Esophagus squamous epithelium (tissue), 5 donors: ENCODE measurements at places on chromosomes 16 and 17.

GRCh38 chr17:2688351-2689342 is 22.9 kb downstream of the CLUH start:
- no peak for DNase-seq

GRCh38 chr16:10881479-10882030 is 4.6 kb downstream of the CIITA start:
- no peak for DNase-seq

GRCh38 chr17:79664930-79665737 is 54.3 kb upstream of the RBFOX3 start:
- no peak for DNase-seq

GRCh38 chr17:62808576-62808970 is 459 bp upstream of the MARCHF10 start:
- DNase-seq: no peak

- no peak for DNase-seq
Observed at GRCh38 chr17:48491527-48492273, 39.1 kb downstream of the HOXB1 start.

DNA sequence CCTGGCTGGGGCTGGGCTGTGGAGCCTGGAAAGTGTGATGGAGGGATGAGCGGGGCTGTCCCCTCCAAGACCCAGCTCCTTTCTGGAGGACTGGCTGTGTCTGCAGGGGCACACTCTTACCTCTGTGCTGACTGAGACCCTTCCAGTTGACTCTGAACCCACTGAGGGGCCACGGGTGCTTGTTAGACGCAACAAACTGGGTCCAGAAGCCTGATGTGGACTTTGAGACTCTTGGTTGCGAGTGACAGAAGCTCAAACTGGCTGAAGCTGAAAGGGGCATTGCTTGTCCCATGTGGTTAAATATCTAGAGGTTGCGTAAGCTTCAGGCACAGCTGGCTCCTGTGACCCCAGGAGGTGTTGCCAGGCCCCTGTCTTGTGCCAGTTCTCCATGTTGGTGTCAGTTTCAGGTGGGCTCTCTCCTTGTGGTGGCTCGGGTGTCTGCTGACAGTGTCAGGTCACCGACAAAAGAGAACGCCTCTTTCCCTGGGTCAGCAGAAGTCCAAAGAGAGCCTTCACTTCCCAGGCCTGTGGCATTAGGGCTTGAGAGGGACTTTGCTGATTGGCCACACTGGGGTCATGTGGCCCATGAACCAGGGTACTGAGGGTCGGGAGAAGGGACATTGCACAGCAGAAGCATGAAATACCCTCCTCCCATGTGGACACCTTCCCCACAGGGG is 16.7 kb downstream of the ADCY7 start:
- no peak for DNase-seq

GRCh38 chr16:25487888-25488287 is 203.9 kb upstream of the HS3ST4 start:
- no peak for DNase-seq

- no peak for DNase-seq
Observed at GRCh38 chr16:89956505-89957215, 8.1 kb downstream of the DEF8 start.

GRCh38 chr17:57682701-57683100 is 62.4 kb downstream of the CCDC182 start:
- DNase-seq: no peak

GRCh38 chr16:23514381-23515152 is 4.3 kb upstream of the GGA2 start:
- no peak for DNase-seq

DNA sequence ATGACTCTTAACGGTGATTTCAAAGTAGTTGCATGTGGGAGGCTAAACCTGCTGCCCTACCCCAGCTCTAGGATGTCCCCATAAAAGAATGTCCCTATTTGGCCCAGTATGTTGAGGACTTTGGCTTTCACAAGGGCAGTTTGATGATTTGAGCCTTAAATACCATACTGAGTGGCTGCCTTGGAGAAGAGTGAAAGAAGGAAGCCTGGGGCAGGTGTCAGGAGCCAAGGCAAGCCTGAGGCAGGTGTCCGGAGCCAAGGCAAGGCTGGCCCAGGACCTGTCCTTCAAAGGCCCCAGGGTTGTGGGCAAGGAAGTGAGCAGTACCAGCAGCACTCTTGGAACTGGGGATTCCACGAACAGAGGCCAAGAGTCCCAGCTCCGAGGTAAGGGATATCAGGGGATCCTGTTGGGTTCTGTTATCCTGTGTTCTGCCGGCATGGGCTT is 18.6 kb downstream of the ST6GALNAC2 start:
- no peak for DNase-seq

- DNase-seq: no peak
Observed at GRCh38 chr16:6558661-6559060, 774.0 kb upstream of the RBFOX1 start.

DNA sequence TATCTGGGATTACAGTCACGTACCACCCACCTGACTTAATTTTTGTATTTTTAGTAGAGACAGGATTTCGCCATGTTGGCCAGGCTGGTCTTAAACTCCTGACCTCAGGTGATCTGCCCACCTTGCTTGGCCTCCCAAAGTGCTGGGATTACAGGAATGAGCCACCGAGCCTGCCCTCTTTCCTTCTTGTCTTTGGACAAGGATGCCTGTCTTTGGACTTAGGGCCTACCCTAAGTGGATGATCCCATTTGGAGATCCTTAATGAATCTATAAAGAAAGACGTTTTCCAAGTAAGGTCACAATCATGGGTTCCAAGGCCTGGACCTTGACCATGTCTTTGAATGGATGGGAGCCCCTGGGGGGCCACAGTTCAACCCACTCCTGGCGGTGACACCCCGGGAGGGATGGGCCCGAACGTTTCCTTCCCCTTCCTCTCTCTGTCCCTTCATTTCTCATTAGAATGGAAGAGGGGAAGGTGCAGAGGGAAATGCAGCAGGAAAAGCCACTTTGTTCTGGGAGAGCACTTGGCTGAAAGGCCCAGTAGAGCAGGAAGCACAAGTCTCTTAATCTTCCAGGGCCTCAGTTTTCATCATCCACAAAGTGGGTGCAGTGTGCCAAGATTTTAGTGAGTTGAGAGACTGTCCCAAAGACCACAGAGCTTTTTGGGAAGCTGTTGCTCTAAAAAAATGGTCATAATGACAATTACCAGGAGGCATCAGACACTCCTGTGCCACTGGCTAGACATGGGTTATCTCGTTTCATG is 353.3 kb downstream of the SEC14L1 start:
- no peak for DNase-seq

DNA sequence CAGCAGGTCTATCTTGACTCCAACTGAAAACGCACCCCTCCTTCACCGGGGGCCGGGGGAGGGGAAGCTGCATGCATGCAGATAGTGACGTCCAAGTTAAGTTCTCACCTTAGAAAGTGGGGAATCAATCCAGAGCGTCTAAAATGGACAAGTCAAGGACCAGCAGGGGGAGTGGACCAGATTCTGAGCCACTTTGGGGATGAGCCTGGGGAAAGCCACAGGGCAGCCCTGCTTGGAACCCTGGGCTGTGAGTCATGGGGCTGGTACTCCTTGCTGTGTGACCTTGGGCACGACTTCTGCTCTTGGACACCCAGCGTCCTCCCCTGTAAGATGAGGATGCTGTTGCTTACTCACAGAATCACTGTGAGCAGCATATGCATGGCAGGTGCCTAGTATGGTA is 9.1 kb downstream of the TNFRSF13B start:
- DNase-seq: no peak

- DNase-seq: no peak
Observed at GRCh38 chr16:50644729-50645128, 36.4 kb downstream of the SNX20 start.

- DNase-seq: no peak
Observed at GRCh38 chr17:57856792-57857620, 7.2 kb upstream of the MRPS23 start.

DNA sequence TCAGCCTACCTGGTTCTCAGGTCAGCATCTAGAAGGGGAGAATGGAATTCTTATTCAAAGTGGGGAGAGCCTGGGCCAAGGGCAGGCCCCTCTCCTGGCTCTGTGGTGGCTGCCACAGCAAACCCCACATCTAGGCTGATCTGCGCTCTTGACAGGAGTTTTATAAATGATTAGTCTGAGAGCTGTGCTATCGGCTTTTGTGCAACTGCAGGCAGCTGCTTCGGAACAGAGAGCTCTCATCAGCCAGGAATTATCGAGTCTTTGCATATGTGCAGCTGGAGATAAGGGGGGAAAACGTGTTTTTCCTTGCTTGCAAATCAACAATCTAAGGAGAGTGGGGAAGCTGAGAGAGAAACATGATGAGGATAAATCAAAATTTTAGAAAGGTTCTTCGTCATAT is 91.7 kb downstream of the HS3ST3A1 start:
- DNase-seq: no peak

- no peak for DNase-seq
Observed at GRCh38 chr16:2824626-2825025, 5.5 kb upstream of the ZG16B start.

DNA sequence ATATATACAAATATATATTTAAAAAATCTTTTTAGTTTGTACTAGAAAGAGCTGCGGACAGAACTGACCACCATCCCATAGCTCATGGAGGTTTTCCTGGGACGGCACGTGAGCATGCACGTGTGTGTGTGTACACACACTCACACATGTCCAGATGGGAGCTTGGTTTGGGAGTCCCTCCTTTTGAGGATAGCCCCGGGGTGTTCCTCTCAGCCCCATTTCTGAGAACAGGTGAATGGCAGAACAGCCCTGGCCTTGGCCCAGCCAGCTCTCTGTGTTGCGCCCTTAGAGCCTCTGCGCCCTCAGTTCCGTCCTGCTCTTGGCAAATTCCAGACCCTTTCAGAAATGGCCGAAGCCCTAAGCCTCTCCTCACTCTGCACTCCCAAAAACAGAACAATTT is 70.1 kb downstream of the AMFR start:
- DNase-seq: no peak

DNA sequence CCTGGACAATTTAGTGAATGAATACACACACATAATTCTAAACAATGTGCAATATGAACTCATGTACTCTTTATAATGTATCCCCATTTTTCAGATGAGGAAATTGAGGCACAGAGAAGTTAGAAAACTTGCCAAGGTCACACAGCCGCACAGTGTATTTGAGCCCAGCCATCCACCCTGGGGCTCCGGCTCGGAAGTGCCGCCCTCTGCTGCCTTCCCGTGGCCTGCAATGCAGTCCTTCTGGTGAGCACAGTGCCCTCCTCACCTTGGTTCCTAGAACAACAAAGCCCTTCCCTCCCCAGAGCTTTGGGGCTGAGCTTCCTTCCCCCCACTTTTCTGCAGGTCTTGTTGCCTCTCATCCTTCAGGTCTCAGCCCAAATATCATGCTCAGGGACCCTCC is 63.7 kb downstream of the C16orf78 start:
- no peak for DNase-seq

- DNase-seq: no peak
Observed at GRCh38 chr17:61149862-61150362, 249.7 kb upstream of the TBX2 start.

GRCh38 chr17:75115555-75115954 is 5.8 kb downstream of the ARMC7 start:
- DNase-seq: no peak

GRCh38 chr16:30004424-30004776 is 6.4 kb downstream of the DOC2A start:
- DNase-seq: no peak

- DNase-seq: no peak
Observed at GRCh38 chr16:69363281-69363717, 11.7 kb upstream of the TMED6 start.

DNA sequence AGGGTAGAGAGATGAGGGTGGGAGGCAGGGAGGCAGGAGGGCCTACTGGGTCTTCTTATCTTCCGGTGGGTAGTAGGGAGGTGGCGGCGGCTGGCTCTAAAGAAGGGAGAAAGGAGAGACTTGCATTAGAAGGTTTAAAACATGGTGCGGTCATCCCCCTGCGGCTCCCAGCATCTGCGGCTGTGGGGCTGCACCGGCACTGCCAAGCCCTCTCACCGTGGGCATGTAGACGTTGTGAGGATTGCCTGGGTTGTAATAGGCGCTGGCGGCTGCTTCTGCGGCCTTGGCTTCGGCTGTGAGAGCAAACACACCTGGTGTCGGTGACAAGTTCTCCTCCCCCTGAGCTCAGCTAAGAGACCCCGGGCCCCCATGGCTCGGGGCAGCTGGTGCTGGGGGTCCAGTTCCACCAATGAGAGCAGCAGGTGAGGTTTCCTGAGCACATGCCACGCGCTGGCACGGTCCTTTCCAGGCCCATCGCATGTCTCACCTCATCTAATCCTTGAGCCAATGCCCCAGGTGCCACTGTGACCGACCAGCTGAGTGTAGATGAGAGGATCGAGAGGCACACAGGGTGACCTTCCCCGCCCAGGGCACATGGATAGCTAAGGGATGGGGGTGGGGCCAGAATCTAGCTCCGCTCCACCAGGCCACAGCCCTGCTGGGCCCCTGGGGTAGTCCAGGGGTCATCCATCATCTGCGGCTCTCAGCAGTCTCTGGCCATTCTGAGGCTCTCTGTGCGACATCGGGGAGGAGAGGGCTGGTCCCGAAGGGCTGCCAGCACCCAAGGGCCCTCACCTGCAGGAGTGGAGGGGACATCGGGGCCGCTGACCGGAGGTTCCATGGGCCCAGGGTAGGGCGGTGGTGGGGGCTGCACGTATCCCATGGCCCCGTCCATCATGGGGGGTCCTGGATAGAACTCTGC is 2.7 kb upstream of the UNC13D start:
- no peak for DNase-seq

- DNase-seq: no peak
Observed at GRCh38 chr16:73877150-73877549, 419.5 kb upstream of the PSMD7 start.

DNA sequence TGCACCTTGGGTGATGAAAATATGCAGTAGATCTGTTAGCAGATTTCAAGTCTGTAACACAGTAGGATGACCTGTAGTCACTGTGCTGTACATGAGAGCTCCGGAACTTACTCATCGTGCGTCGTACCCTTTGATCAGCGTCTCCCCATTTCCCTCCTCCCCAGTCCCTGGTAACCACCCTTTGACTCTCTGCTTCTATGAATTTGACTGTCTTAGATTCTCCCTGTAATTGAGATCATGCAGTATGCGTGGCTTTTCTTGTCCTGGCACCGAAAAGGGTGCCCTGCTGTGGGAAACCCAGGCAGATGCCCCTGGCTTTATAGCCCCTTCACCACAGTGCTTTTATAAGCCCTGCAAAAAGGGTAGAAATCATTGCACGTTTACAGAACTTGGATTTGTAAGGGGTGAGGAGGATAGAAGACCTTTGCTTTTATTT is 20.5 kb downstream of the CLEC16A start:
- DNase-seq: no peak

GRCh38 chr16:3792472-3793012 is 75.2 kb upstream of the TRAP1 start:
- DNase-seq: no peak

GRCh38 chr17:2905696-2906501 is 109.7 kb downstream of the RAP1GAP2 start:
- DNase-seq: no peak

GRCh38 chr16:15783985-15784384 is 72.8 kb downstream of the MYH11 start:
- no peak for DNase-seq

DNA sequence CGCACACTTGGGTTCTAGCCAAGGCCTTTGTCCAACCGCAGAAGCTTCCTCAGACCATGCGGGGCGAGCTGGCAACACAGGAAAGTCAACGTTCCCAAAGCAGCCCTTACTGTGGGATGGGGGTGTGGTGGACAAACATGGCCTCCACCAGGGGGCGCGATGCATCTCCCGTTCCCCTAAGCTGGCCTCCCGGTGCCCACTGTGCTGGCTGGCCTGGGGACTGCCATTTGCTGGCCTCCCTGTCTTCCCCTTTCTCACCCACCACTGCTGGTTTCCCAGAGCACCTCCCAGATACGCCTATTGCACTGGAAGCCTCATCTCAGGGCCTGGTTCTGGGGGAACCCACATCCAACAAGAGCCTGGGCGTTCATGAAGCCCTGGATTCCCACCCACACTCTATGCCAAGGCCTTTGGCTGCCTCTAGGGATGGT is 145.3 kb downstream of the IRF8 start:
- no peak for DNase-seq
